ENCODE measurements at places on chromosomes 2 and 18. TPM values are rescaled to one million over a fixed set of nuclear protein-coding genes. Genes with fewer than 3 reads are reported as not detected.

Gene SP9
- total RNA-seq, result not detected

Gene RMC1
- total RNA-seq, result 21.3 TPM

GRCh38 chr2:111704246-111704645 is 179.7 kb downstream of the ANAPC1 start:
- peaks cover 2% of the 10 kb centered on the region for H3K36me3 ChIP-seq
- H3K27me3 ChIP-seq, result no peaks in the 10 kb centered on the region
- no peak overlapping the region for H3K27ac ChIP-seq
- no peak overlapping the region for H3K4me3 ChIP-seq
- peaks cover 12% of the 10 kb centered on the region for H3K4me1 ChIP-seq
- no peak for DNase-seq

Gene STARD6
- not detected for total RNA-seq

DNA sequence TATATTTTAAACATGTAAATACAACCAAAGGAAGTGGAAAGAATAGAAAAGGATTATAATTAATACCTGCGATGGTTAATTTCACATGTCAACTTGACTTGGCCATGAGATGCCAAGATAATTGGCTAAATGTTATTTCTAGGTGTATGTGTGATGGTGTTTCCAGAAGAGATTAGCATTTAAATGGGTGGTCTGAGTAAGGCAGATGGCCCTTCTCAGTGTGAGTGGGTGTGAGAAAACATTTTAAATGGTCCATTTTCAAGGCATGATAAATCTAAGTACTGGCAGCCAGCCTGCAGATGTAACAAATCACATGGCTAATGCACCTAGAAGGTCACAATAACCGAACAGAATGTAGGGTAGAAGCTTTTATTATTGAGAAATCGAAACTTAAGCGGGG is 99.6 kb upstream of the CDH7 start:
- no peaks in the 10 kb centered on the region for H3K4me1 ChIP-seq
- no peak overlapping the region for H3K27ac ChIP-seq
- H3K4me3 ChIP-seq, result no peak overlapping the region
- H3K36me3 ChIP-seq, result no peaks in the 10 kb centered on the region

DNA sequence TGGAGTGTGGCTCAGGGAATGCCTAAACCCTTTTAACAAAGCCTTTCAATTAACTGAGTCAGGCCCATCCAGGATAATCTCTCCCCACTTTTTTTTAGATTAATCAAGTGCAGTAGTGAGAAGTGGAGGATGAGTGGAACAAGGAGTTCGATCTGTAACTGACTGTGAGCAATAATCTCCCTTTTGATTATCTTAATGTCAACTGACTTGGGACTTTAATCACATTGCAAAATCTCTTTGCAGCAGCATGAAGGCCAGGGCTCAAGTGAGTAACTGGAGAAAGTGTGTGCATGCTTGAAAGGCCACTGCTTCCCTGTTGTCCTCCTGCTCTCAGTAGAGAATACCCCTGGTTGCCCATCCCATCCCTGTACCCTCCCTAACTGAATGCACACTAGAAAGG is 32.1 kb upstream of the HS6ST1 start:
- no peak overlapping the region for H3K4me3 ChIP-seq
- no peak for DNase-seq
- peaks cover 28% of the 10 kb centered on the region for H3K36me3 ChIP-seq
- no peaks in the 10 kb centered on the region for H3K27me3 ChIP-seq
- no peaks in the 10 kb centered on the region for H3K4me1 ChIP-seq

- no peaks in the 10 kb centered on the region for H3K36me3 ChIP-seq
- H3K4me3 ChIP-seq, result no peak overlapping the region
- DNase-seq, result no peak
- no peaks in the 10 kb centered on the region for H3K4me1 ChIP-seq
These were observed 464.0 kb downstream of the FBXO15 start for GRCh38 chr18:73683409-73684238.

DNA sequence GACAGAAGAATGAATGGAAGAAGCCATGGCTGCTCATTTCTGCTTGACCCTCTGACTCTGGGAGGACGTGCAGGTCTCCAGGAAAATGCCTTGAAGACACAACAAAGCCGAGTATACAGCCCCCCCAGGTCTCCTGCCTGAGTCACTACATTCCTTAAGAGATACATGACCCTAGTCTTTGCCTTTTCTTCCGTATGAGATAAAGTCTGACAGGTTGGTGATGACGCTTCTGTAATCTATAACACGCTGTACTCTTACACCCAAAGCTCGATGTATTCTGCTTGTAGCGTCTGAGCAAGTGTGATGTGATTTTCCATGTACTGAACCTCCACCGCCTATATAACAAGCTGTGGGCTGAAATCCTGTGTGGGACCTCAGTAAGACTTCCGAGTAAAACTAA is 77.3 kb downstream of the KCTD1 start:
- peaks cover 14% of the 10 kb centered on the region for H3K36me3 ChIP-seq
- H3K27ac ChIP-seq, result no peak overlapping the region
- no peak overlapping the region for H3K4me3 ChIP-seq
- no peaks in the 10 kb centered on the region for H3K27me3 ChIP-seq
- DNase-seq, result no peak

GRCh38 chr18:35729991-35730668 is 148.6 kb downstream of the GALNT1 start:
- no peak overlapping the region for H3K4me3 ChIP-seq
- no peaks in the 10 kb centered on the region for H3K27me3 ChIP-seq
- no peaks in the 10 kb centered on the region for H3K4me1 ChIP-seq
- no peak overlapping the region for H3K27ac ChIP-seq
- no peaks in the 10 kb centered on the region for H3K36me3 ChIP-seq

DNA sequence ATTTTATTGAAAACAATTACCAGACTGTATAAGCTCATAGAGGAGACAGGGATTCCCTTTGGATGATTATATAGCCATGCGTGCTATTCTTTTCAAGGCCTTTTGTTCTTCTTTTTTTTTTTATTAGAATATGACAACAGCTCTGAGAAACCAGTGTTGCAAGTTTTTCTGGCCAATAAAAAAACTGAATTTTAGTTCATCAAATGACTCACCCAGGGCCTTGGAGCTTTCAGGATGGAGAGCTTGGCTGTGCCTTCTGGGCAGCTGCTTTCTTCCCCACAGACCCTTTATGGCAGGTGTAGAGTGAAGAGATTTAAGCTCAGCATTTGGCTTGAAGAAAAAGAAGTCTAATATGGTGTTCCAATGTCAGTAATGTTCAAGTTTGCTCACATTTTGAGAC is 497.9 kb upstream of the FANCL start:
- no peak overlapping the region for H3K4me3 ChIP-seq
- H3K27ac ChIP-seq, result no peak overlapping the region
- no peak for DNase-seq
- no peaks in the 10 kb centered on the region for H3K36me3 ChIP-seq

GRCh38 chr2:207816546-207816945 is 46.8 kb upstream of the FZD5 start:
- no peak for DNase-seq
- no peaks in the 10 kb centered on the region for H3K36me3 ChIP-seq
- peaks cover 6% of the 10 kb centered on the region for H3K4me1 ChIP-seq
- H3K4me3 ChIP-seq, result no peak overlapping the region
- H3K27ac ChIP-seq, result no peak overlapping the region

- H3K4me3 ChIP-seq, result no peak overlapping the region
- H3K27me3 ChIP-seq, result no peaks in the 10 kb centered on the region
- no peaks in the 10 kb centered on the region for H3K4me1 ChIP-seq
- H3K27ac ChIP-seq, result no peak overlapping the region
- peaks cover 14% of the 10 kb centered on the region for H3K36me3 ChIP-seq
- no peak for DNase-seq
These were observed 38.7 kb downstream of the PLEKHB2 start for GRCh38 chr2:131143803-131144202.

Gene IL1R1
- total RNA-seq, result 0.46 TPM

DNA sequence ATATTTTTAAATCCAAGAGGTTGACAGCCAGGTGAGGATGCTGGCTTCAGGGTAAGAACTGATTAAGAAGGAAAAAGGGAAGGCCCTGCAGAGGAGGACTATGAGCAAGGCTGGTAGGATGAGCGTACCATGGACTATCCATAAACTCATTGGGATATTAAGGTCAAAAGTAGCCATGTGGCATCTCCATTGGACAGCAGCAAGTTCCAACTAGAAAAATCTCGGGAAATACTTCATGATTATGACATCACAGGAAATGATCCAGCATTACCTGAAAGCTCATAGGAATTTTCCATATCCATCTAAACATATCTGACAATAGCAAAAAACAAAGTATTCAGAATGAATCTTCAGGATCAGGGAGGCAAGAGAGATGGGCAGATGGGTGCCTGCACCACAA is 34.2 kb downstream of the TGFA start:
- no peak overlapping the region for H3K27ac ChIP-seq
- H3K27me3 ChIP-seq, result no peaks in the 10 kb centered on the region
- H3K4me1 ChIP-seq, result peaks cover 5% of the 10 kb centered on the region
- DNase-seq, result no peak
- no peak overlapping the region for H3K4me3 ChIP-seq
- H3K36me3 ChIP-seq, result no peaks in the 10 kb centered on the region

- DNase-seq, result no peak
- H3K27ac ChIP-seq, result no peak overlapping the region
- no peak overlapping the region for H3K4me3 ChIP-seq
- H3K27me3 ChIP-seq, result no peaks in the 10 kb centered on the region
These were observed 37.2 kb upstream of the GORASP2 start for GRCh38 chr2:170891893-170892292.

GRCh38 chr18:55402731-55403405 is 185.1 kb downstream of the TCF4 start:
- H3K27me3 ChIP-seq, result no peaks in the 10 kb centered on the region
- H3K27ac ChIP-seq, result no peak overlapping the region
- peaks cover 6% of the 10 kb centered on the region for H3K4me1 ChIP-seq
- 0 out of 2 replicates have a peak, but pooled peaks cover 4% of the 10 kb centered on the region for H3K36me3 ChIP-seq
- DNase-seq, result no peak
- no peak overlapping the region for H3K4me3 ChIP-seq
